ENCODE measurements at places on chromosomes 1 and 21. TPM values are rescaled to one million over a fixed set of nuclear protein-coding genes. Genes with fewer than 3 reads are reported as not detected.

GRCh38 chr21:45548711-45549491 is 6.7 kb upstream of the SLC19A1 start:
- H3K4me3 ChIP-seq = no peak overlapping the region
- H3K4me1 ChIP-seq = peaks cover 9% of the 10 kb centered on the region
- DNase-seq = no peak
- H3K27ac ChIP-seq = no peak overlapping the region
- no peaks in the 10 kb centered on the region for H3K36me3 ChIP-seq

GRCh38 chr1:160353223-160353622 is 10.0 kb downstream of the NCSTN start:
- no peak overlapping the region for H3K27ac ChIP-seq
- no peak overlapping the region for H3K4me3 ChIP-seq
- H3K27me3 ChIP-seq = no peaks in the 10 kb centered on the region
- no peaks in the 10 kb centered on the region for H3K4me1 ChIP-seq

DNA sequence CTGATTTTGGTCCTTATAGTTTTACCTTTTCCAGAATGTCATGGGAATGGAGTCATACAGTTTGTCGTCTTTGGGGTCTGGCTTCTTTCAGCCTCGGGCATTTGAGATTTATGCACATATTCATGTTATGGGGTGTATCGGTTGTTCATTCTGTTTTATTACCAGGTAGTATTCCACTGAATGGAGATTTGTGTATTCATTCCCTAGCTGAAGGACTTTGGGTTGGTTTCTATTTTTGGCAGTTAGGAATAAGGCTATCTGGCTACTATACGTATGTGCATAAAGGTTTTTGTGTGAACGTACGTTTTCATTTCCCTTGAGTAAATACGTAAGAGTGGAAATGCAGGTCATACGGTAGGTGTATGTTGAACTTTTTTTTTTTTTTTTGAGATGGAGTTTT is 65.1 kb downstream of the ACTL8 start:
- H3K27ac ChIP-seq = no peak overlapping the region
- no peak for DNase-seq
- H3K4me1 ChIP-seq = no peaks in the 10 kb centered on the region

DNA sequence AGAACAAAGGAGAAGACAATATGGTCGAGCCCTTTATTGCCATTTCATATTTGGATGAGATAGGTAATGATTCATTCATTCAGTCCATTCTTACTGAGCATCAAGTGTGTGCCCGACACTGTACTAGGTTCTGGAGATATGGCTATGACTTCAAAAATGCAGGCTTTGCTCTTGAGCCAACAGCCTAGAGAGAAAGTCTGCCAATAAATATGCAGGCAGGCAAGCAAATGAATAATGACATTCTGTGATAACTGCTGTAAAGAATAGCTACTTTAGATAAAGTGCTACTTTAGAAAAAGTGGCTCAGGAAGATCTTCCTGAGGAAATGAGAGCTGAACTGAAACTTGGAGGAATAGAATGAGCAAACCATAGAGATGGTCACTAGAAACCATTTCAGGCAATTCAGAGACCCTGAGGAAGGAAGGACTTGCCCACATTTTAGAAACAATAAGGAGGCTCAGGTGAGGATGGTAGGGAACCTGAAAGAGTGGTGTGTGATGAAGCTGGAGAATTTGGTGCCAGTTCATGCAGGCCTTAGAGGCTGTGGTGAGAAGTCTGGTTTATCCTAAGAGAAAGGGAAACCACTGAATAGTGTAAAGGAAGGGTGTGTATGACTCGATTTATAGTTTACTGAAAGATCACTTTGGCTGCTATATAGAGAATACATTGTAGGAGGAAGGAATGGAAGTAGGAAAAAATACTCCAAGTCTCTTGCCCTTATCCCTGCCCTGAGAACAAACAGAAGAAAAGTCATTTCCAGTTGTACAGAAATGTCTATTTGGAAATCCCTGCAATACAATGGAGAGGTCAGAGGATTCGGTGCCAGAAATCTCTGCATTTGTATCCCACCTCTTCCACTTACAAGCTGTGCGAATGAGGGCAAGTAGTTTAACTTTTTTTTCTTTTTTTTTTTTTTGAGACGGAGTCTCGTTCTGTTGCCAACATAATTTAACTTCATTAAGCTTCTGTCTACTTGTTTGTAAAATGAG is 167.9 kb downstream of the VPS13D start:
- no peak for DNase-seq
- H3K4me3 ChIP-seq = no peak overlapping the region
- H3K27me3 ChIP-seq = no peaks in the 10 kb centered on the region
- H3K36me3 ChIP-seq = no peaks in the 10 kb centered on the region
- no peak overlapping the region for H3K27ac ChIP-seq

GRCh38 chr1:100799548-100799947 is 80.0 kb downstream of the VCAM1 start:
- no peaks in the 10 kb centered on the region for H3K4me1 ChIP-seq
- no peak overlapping the region for H3K4me3 ChIP-seq
- H3K36me3 ChIP-seq = no peaks in the 10 kb centered on the region
- no peak for DNase-seq
- no peaks in the 10 kb centered on the region for H3K27me3 ChIP-seq
- no peak overlapping the region for H3K27ac ChIP-seq

DNA sequence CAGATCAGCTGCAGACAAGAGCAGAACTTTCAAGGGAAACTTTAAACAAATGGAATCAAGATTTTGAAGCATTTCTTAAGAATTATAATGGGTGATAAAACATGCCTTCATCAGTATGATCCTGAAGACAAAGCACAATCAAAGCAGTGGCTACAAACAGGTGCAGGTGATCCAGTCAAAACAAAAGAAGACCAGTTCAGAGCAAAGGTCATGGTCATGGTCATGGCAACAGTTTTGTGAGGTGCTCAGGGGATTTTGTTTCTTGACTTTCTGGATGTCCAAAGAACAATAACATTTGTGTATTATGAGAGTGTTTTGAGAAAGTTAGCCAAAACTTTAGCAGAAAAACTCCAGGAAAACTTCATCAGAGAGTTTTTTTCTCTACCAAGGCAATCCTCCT is 681.7 kb upstream of the PTBP2 start:
- H3K27me3 ChIP-seq = no peaks in the 10 kb centered on the region
- no peaks in the 10 kb centered on the region for H3K36me3 ChIP-seq
- H3K4me3 ChIP-seq = no peak overlapping the region
- no peak overlapping the region for H3K27ac ChIP-seq

DNA sequence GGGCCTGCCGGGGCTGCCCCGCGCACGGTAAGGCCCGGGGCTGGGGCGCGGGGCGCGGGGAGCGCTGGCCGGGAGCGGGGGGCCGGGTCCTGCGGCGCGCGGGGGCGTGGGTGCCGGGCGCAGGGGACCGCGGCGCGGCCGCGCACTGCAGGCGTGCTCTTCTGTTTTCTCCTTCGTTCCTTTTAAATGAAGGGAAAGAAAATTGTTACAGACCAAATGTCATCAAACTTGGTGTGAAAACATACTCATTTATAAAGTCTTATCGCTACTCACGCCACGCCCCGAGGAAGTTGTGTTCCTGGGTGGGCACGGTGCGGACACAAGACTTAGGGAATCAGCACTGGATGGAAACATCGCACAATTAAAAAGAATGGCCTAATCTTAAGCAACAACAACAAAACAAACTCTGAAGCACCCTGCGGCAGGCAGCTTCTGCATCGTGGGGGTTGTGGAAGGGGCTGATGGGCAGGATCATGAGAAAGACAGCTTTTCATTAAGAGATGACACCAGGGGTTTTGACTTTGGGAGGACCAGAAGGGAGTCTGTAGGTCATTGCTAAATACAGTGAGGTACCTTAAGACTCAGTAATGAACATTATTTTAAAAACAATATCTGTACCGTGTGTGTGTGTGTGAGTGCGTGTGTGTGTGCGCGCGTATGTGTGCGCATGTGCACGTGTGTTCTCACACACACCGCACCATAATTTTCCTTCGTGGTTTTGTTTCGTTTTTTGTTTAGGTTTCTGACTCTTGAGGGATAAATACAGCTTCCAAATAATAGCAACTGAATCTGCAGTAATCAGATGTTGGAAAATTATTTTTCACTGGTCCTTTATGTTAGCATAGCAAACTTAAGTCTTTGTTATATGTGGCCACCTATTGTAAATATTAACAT is 548 bp downstream of the B3GALT5 start:
- no peaks in the 10 kb centered on the region for H3K4me1 ChIP-seq
- no peak overlapping the region for H3K27ac ChIP-seq
- DNase-seq = no peak
- H3K27me3 ChIP-seq = peaks cover 12% of the 10 kb centered on the region
- H3K36me3 ChIP-seq = no peaks in the 10 kb centered on the region
- peak overlapping the region; percentile 28 for H3K4me3 ChIP-seq

- DNase-seq = no peak
- H3K36me3 ChIP-seq = no peaks in the 10 kb centered on the region
- H3K27me3 ChIP-seq = no peaks in the 10 kb centered on the region
- no peak overlapping the region for H3K4me3 ChIP-seq
- peak overlapping the region; percentile 65 for H3K27ac ChIP-seq
Observed at GRCh38 chr1:198620951-198621824, 17.7 kb upstream of the PTPRC start.

GRCh38 chr1:50342525-50342924 is 80.7 kb downstream of the DMRTA2 start:
- no peaks in the 10 kb centered on the region for H3K36me3 ChIP-seq
- no peak for DNase-seq
- no peaks in the 10 kb centered on the region for H3K27me3 ChIP-seq

DNA sequence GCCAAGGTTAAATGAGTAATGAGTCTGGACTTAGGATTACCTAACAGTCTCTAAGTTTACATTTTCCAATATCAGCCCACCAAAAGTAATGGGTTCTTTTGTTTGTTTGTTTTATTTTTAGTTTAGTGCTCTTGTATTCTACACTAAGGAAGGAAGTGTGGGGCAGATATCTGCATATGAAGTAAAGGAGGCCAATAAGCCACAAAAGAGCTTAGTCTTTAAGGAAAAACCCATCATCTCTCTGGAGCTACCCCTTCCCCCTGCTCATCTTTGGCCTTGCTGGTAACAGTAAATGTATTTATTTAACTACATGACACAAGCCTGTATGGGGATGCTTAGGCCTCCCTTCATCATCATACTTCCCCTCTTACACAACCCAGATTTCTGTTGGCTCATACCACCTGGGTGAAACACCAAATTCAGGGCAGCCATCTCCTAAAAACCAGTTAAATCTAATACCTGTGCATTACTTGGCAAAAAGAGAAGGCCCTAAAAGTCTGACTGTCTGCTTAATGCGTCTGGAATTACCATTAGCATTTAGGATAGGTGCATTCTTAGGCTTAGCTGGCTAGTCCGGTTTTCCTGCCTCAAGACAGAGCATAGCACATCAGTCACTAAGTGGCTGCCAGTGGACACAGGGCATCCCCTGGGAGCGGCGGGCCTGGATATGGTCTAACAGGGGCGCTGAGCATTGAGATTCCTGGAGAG is 96.8 kb upstream of the ADGRL2 start:
- no peak overlapping the region for H3K27ac ChIP-seq
- H3K36me3 ChIP-seq = no peaks in the 10 kb centered on the region
- no peaks in the 10 kb centered on the region for H3K27me3 ChIP-seq
- no peak for DNase-seq
- no peak overlapping the region for H3K4me3 ChIP-seq

DNA sequence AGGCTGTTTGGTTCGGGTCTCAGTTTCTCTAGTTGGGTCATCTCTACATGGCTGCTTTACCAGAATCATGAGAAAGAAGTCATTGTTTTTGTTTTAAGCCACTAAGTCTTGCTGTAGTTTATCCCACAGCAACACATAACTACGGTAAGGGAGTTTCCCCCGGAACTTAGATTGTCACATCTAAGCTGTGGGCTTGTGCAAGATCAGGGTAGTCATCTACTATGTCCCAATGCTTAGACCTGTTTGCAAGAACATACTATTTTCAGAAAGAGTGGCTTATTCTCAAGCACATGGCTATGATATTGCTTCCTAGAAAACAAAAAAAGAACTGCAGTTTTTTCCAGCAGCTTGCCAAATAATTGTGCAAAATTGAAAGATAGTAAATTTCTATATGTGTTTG is 18.0 kb upstream of the OLIG2 start:
- no peak for DNase-seq
- no peaks in the 10 kb centered on the region for H3K36me3 ChIP-seq
- no peaks in the 10 kb centered on the region for H3K27me3 ChIP-seq

Gene SHISAL2A
- total RNA-seq = not detected

Gene FCAMR
- not detected for total RNA-seq

Gene TDRD10
- total RNA-seq = 6.2 TPM

Gene FAM131C
- not detected for total RNA-seq
